ENCODE measurements at places on chromosomes 12 and 14. TPM values are rescaled to one million over a fixed set of nuclear protein-coding genes. Genes with fewer than 3 reads are reported as not detected.

MDGA2 gene
- 0.19 TPM for total RNA-seq

- no peak for DNase-seq
These were observed 32.1 kb downstream of the DICER1 start for GRCh38 chr14:95125221-95125620.

- DNase-seq, result no peak
These were observed 138.4 kb downstream of the ZFP36L1 start for GRCh38 chr14:68654471-68654941.

- DNase-seq, result no peak
These were observed 332.6 kb upstream of the SFSWAP start for GRCh38 chr12:131378176-131378842.

LMO3 gene
- 1.5 TPM for total RNA-seq

RTL1 gene
- total RNA-seq, result not detected

DNA sequence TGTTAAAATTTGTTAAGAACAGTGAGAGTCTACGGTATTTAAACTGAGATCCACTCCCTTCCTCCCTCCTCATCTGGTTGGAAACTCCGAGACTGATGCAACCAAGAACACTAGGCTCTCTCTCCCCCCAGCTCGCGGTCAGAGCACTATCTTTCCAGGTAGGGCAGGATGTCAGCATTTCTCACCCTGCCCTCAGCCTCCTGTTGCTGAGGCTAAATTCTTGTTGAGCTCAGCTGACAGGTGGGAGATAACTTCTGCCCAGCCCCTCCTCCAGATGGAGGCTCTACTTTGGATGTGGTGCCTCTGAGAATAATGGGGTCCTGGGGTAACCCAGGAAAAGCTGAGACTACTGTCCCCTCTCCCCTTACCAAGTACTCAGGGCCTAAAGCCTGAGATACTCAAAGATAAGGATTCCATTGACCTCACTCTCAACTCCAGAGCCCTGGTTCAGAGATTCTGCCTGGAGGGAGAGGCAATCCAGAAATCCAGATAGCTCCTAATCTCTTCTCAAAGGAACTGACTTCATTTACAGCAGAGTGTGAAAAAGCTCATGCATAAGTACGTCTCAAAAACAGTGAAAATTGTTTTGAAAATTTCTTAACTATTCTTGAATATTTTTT is 110.1 kb downstream of the EML5 start:
- no peak for DNase-seq

GRCh38 chr12:4957761-4958160 is 48.1 kb downstream of the KCNA1 start:
- no peak for DNase-seq

GRCh38 chr12:11953523-11953922 is 117.2 kb upstream of the BCL2L14 start:
- DNase-seq, result no peak

DNA sequence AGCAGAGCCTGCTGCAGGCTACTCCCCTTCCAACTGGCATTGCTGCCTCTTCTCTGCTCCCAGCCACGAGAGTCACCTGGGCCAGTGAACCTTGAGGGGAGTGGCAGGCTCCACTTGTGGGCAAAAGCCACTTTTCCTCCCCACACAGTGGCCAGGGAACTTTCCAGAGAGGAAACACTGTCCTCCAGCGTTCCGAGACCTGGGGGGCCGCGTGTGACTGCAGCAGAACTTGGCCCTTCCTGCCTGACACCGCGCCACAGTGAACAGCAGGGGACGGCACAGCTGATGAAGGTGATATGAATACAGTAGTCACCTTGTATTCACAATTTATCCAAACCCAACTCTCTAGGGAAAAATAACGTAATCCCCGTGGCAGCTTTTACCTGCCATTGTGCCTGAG is 114.9 kb downstream of the PIWIL1 start:
- DNase-seq, result no peak

- DNase-seq, result no peak
These were observed 131.1 kb upstream of the VRK1 start for GRCh38 chr14:96666088-96666487.

STYK1 gene
- not detected for total RNA-seq

DNA sequence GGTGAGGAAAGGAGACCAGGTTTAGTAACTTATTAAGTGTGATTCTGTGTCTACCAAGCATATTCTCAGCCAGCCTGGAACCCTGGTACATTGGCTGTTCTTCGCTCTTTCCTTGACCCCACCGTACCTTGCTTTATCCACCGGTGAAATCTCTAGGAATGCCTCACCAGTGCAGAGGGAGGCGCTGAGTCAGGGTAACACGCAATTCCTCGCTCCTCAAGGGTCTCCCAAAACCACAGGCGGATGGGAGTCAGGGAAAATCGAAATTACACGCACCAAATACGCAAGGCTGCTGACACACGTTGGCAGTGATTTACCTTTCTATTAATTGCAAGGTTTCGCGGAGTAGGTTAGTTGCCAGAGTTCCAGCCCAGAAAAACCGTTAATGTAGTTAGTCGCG is 845 bp downstream of the L3HYPDH start:
- no peak for DNase-seq

- DNase-seq, result no peak
These were observed 35.0 kb downstream of the KITLG start for GRCh38 chr12:88544991-88545980.

GRCh38 chr14:49512571-49512970 is 73.6 kb downstream of the RPS29 start:
- DNase-seq, result no peak

DNA sequence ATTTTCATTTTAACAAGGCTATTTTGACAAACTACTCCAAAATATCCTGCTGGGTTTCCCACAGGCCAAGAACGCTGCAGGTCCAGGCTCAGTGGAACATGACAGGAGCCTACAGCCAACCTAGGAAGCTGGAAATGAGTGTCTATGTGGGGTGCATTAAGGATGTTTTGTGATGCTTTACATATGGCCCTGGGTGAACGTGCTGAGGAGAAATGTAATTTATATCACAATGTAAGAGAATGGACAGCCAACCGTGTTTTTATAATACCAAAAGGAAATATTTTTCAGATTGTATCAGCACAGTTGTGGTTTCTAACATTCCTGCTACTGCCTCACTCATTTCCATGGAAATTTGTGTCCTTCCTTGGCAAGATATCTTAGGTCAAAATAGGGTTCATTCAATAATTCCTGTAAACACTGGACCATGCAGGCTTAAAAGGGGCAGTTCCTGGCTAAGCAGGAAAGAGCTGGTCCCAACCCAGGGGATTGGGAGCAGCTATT is 51.5 kb downstream of the ST8SIA1 start:
- no peak for DNase-seq

DNA sequence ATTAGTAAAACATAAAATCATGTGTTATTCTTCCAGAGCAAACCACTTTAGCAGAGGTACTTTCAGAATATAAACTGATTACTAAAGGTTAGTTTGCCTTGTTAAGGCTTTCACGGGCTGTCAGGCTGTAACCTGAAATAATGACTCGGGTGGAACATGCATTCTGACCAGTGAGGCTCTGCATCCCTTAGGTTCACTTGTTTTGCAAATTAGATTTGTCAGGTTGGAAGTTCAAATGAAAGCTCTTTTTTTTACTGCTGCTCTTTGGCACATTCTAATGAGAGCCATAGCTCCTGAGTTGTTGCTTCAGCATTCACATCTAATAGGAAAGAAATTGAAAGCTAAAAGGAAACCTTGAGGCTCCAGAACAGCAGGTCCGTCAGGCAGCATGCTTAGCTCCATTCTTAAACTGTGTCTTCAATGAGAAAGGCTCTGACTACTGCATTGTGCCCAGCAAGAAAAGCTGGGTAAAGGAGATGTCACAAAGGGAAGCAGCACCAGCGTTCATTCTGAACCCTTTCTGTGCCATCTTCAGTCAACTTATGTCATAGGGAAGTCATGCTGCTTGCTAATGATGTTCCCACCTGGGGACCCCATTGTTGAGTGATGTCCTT is 445.5 kb upstream of the FBXO33 start:
- DNase-seq, result no peak

- DNase-seq, result no peak
These were observed 41.4 kb downstream of the PRPF40B start for GRCh38 chr12:49664591-49665239.

- no peak for DNase-seq
These were observed 162.4 kb downstream of the KICS2 start for GRCh38 chr12:64059685-64060084.
